ENCODE measurements at places on chromosomes 5 and 9.

- no peak for DNase-seq
Observed at GRCh38 chr5:56350597-56351170, 117.6 kb upstream of the ANKRD55 start.

DNA sequence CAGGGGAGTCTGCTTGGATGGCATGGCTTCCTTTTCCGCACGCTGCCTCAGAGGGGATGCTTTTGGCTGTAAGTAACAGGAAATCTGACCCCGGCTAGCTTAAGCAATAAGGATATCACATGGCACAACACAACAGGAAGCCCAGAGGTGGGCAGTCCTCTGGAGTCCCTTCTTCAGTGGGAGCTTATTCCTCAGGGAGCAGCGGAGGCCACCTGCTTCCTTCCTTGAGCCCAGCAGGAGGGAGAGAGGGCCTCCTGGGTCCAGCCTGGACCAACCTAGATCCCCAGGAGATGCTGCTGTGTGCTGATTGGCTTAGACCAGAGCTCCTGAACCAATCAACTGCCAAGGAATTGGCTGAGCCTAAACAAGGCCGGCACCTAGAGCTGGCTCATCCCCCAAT lies 66.3 kb downstream of the C9orf50 start:
- no peak for DNase-seq

DNA sequence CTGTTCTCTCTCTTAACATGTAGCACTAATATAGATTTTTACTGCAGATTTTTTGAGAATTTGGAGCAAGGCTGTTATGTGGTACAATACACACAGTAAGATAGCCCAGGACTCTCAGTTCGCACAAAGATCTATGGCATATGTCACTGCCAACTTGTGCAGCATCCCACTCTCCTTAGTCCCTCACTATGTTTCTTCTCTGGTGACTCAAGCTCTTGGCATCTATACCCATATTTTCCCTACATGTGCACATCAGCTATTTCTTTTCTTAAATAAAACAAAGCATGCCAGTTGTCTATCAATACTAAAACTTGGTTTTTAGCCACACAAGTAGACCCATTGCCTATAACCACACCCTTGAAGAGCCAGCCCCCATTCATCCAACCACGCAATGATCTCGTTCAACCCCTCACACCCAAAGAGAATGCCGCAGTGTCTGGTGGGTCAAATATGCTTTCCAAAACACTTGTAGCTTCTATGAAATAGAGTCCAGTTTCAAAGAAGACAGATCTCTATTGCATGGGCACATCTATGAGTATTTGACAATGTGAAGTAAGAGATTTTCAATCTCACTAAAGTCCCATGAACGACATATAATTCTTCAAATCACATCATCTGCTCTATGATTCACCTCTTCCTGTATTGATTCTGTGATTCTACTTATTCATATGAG lies 18.2 kb upstream of the IL7R start:
- no peak for DNase-seq

DNA sequence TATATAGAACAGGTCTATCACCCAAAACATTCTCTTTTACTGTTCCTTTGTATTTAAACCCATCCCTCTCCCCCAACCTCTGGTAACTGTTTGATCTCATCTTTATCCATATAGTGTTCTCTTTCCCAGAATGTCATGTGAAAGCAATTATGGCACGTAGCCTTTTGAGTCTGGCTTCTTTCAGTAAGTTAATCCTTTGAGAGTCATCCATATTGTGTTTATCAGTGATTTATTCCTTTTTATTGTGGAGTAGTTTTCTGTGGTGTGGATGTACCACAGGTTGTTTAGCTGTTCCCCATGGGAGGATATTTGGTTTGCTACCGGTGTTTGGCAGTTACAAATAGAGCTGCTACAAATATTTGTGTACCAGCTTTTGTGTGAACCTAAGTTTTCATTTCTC lies 38.0 kb downstream of the HMGXB3 start:
- DNase-seq: no peak

GRCh38 chr5:80206282-80206681 lies 49.6 kb downstream of the SERINC5 start:
- no peak for DNase-seq

- no peak for DNase-seq
Observed at GRCh38 chr5:175572886-175573285, 85.0 kb upstream of the HRH2 start.

GRCh38 chr5:73946919-73947602 lies 321.1 kb downstream of the ARHGEF28 start:
- DNase-seq: no peak

- DNase-seq: no peak
Observed at GRCh38 chr5:95417971-95418370, 26.8 kb downstream of the FAM81B start.

GRCh38 chr5:130601-131131 lies 38.7 kb downstream of the PLEKHG4B start:
- no peak for DNase-seq

GRCh38 chr5:38420691-38421390 lies 135.6 kb downstream of the LIFR start:
- DNase-seq: no peak

- DNase-seq: no peak
Observed at GRCh38 chr9:104876587-104876986, 51.4 kb downstream of the ABCA1 start.

DNA sequence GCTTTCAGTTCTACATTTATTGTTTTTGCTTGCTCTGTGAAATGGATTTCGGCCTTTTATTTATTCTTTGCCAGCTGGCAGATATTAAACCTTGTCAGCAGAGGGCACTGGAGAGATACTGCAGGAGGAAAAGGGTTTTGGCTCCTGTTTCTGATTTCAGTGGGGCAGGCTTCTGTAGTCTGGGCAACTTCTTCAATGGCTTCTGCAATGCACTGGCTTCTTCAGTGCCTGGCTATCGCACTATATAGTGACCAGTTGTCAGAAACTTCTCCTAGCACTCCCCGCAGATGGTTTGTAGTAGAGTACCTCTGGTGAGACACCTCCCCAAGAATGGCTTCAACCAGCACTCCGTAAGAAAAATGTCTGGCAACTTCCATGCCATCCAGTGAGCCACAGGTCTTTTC lies 3.2 kb upstream of the NFX1 start:
- DNase-seq: no peak

GRCh38 chr5:57539281-57539701 lies 56.7 kb upstream of the ACTBL2 start:
- no peak for DNase-seq

GRCh38 chr5:39712316-39713249 lies 287.8 kb upstream of the DAB2 start:
- no peak for DNase-seq

- no peak for DNase-seq
Observed at GRCh38 chr9:134379831-134380365, 53.6 kb downstream of the RXRA start.
